ENCODE measurements at places on chromosomes 2 and 18. TPM values are rescaled to one million over a fixed set of nuclear protein-coding genes. Genes with fewer than 3 reads are reported as not detected.

GRCh38 chr2:46988733-46989481, 73.3 kb upstream of the MCFD2 start:
- DNase-seq: no peak

The EFR3B gene
- 8.8 TPM for total RNA-seq

DNA sequence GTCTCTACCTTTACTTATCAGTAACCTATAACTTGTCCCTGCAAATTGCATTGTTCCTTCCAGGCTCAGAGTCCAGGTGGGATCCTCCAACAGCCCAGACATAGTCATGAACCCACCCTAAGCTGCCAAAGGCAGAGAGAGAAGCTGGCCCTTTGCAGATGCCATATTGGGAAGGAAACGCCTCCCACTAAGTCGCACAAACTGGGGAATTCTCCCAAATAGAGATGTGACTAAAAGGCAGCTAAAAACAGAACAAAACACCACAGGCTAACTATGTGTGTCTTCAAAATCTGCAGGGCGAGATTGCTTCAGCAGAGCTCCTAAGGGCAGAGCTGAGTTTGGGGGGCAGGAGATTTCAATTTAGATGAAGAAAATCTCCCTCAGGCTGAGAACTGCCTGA, 38.5 kb upstream of the SIGLEC15 start:
- DNase-seq: no peak

GRCh38 chr2:132549935-132550670, 119.9 kb downstream of the LYPD1 start:
- peak; percentile 35 for DNase-seq

- DNase-seq: no peak
Observed at GRCh38 chr18:12726331-12726730, 23.5 kb downstream of the PSMG2 start.

The DPY30 gene
- 150 TPM for total RNA-seq

The DSC3 gene
- 3.7 TPM for total RNA-seq

- no peak for DNase-seq
Observed at GRCh38 chr18:77124452-77124922, 8.1 kb downstream of the MBP start.
